Central memory CD8-positive, alpha-beta T cell (primary cell): ENCODE measurements at places on chromosomes 11 and 22.

DNA sequence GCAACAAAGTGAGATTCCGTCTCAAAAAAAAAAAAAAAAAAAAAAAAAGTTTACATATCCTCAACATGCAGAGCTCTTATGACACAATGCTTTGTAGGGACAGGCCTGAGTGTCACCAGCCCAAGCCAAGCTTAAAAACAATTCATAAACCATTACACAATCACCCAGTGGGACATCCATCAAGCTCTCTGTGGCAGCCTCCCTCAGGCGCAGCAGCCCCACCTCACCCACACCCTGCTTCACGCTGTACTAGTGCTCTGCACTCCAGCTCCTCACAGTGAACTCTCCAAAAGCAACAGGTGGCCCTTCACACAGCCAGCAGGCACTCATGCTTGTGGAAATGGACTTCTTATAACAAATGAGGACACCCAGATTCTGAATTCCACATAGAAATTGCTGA lies 3.5 kb upstream of the FOXRED2 start:
- no peak for DNase-seq

DNA sequence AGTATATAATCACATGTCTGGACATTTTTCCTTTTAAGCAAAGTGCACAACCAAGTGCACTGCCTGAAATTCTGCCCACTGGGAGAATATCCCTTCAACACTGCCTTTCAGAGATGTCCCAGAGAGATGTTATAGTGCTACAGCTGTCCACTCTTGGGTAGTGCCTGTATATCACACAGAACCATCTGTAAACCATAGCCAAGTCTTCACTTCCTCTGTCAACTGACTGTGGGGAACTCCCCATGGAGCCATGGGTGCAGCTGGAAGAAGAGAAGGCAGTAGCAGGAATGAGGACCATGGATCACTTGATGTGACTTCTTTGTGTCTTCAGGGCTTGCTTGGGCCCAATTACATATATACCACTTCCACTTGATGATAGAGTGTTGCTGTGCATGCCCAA lies 44.6 kb upstream of the LIN7C start:
- DNase-seq, result no peak

DNA sequence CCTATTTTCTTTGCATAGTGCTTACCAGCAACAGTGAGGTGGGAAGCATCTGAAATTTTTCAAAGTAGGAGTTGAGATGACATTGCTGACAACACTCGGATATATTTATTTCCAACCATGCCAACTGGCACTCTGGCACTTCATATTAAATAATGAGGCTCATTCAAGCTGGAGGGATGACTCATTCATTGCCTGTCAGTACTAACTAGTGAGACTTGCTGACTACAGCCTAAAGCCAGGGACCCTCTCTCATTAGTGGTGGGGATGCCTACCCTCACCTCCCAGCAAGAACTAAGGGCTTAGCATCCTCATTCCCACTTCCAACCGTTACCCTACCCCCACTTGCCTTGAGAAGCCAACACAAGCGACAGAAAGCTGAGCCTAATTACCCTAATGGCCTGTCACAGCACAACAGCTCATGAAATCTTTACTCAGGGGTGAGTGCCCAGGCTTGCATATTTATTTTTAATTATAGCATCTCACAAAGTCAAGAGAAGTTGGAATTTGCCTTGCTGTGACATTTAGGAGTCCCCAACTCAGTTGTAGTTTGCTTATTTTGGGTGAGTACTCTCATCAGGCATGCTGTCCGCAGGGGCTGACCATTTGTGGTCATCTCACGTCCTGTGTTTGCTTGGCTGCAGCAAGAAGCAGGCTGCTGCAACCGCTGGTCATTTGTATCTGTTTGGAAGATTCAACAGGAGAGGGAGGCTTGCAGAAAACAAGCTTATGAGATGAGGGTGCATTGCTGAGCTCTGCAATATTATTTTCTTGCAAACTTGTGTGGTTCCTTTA lies 181.6 kb upstream of the POU2AF2 start:
- DNase-seq, result no peak

- no peak for DNase-seq
Observed at GRCh38 chr11:119100994-119101758, 477 bp downstream of the DPAGT1 start.

DNA sequence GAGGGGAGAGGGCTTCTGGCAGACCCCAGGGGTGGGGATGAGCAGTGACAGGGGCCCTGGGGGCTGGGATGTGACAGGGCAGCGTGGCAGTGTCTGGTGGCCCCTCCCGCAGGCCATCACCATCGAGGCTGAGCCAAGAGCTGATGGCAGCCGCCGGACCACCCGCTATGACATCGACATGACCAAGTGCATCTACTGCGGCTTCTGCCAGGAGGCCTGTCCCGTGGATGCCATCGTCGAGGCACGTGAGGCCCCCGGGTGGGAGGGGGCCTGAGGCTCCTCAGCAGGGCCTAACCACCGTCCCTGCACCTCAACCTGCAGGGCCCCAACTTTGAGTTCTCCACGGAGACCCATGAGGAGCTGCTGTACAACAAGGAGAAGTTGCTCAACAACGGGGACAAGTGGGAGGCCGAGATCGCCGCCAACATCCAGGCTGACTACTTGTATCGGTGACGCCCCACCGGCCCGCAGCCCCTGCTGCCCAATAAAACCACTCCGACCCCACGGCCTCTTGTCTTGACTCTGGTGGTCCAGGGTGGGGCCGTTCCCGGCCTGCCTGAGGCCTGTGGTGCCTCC lies 2.6 kb upstream of the TCIRG1 start:
- no peak for DNase-seq

GRCh38 chr11:15957234-15957633 lies 399.1 kb downstream of the SOX6 start:
- no peak for DNase-seq

DNA sequence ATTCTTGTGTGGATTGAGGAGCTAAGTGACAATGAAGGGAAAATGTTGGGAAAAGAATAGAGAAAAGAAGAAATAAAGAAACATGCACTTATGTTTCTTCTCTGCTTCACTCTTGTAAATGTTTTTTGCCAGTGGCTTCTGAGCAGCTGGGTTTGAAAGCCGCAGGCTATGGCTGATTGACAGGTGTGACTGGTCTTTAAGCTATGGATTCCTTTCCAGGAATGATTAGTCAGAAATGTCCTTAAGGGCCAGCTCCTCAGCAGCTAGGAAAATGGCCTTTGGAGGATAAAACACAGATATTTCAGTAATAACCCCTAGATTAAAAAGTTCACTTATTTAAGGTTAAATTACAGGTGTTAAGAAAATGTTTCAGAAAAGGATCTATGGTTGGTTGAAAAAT lies 6.5 kb upstream of the USP28 start:
- no peak for DNase-seq

GRCh38 chr11:67411785-67412152 lies 3.7 kb upstream of the CARNS1 start:
- DNase-seq, result no peak

DNA sequence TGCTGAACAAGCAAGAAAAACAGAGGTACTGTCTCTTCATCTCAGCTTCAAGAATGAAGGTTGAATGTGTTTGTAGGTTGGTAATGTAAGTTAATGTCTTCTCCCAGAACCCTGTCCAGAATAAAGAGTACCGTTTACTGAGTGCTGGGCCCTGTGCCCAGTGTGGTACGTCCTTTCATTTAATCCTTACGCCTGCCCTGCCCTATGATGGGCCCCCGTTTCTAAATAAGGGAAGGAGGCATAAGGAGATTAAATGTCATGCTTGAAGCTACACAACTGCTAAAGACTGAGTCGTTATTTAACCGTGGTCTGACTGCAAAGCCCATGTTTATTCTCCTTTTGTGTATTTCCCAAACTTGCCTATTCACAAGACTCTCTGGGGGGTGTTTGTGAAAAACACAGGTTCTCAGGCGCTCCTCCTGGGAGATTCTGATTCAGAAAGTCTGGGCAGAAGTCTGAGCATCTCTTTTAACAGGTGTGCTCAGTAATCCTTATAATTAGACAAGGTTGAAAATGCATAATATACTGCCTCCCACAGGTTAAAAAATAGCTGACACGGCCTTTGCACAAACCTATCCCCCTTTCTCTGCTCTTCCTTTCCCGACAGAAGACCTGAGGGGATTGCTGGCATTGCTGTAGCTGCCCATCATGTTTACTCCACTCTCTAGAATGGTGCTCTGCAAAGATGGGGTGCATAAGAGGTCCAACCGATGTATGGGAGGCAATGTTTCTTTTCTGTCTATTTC lies 56.3 kb upstream of the ZBTB44 start:
- DNase-seq, result no peak

GRCh38 chr11:5043380-5043779 lies 2.9 kb upstream of the OR52J3 start:
- no peak for DNase-seq

DNA sequence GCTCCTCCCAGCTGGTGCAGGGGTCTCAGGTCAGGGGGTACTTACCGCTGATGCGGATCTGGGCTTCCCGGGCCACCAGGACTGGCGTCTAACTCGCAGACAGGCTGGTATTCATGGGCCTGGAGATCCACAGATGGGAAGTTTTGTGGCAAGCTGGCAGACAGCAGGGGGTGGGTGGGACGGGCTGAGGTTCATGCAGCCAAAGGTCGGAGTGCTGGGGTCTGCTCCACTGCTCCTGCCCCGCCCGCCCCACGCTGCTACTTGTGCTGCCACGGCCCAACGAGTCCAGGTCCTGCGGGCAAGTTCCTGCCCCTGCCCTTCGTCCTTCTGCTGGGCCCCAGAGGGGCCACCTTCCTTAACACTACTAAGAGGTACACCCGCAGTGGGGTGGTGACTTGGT lies 3.1 kb downstream of the ACY3 start:
- DNase-seq, result no peak

- DNase-seq, result no peak
Observed at GRCh38 chr11:102499151-102499550, 31.4 kb downstream of the MMP7 start.

DNA sequence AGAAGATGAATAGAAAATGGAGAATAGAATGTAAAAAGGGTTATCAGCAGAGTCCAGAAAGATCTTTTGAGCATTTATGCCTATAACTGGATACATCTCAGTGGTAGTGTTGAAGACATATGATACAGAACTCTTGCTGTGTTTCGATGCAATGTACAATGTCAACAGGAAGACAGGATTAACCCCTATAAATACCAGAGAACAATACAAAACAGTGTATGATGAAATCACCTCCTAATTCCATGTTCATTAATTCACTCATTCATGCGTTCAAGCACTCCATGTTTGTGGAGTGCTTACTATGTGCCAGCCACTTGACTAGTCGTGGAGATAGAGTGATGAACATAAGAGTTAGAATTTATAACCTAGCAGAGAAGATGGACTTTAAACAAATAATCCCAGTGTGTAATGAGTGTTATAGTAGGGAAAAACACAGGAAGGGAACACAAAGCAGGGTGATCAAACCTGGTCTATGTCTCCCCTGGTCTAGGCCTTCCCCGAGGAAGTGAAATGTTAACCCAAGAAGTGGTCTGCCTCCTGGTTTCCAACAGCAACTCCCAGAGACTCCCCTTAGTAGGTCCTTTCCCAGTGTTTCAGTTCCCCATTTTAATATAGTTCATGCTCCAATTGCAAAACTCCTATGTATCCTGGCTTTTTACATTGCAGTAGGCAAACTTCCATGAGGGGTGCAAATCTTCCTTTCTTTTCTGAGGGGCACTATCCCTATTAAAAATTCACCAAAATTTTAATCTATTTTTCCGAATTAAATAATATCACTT lies 9.1 kb upstream of the SESN3 start:
- no peak for DNase-seq

GRCh38 chr11:87473174-87473573 lies 435.4 kb downstream of the TMEM135 start:
- no peak for DNase-seq

- DNase-seq, result no peak
Observed at GRCh38 chr11:76837696-76838677, 22.7 kb upstream of the ACER3 start.
